Articular chondrocyte of knee joint (primary cell): ENCODE measurements at places on chromosomes 16 and 17. TPM values are rescaled to one million over a fixed set of nuclear protein-coding genes. Genes with fewer than 3 reads are reported as not detected.

Gene ICAM2
- total RNA-seq: 5.1 and 8.3 TPM in 2 replicates

Gene RAD51D
- 10.4 and 14.1 TPM in 2 replicates for total RNA-seq

Gene ENO3
- total RNA-seq: 0.76 and 1.6 TPM in 2 replicates

Gene TSPAN10
- total RNA-seq: 2.9 and 4.3 TPM in 2 replicates

Gene CRHR1
- not detected in 2 replicates for total RNA-seq
